ENCODE measurements at places on chromosomes 13 and 19.

DNA sequence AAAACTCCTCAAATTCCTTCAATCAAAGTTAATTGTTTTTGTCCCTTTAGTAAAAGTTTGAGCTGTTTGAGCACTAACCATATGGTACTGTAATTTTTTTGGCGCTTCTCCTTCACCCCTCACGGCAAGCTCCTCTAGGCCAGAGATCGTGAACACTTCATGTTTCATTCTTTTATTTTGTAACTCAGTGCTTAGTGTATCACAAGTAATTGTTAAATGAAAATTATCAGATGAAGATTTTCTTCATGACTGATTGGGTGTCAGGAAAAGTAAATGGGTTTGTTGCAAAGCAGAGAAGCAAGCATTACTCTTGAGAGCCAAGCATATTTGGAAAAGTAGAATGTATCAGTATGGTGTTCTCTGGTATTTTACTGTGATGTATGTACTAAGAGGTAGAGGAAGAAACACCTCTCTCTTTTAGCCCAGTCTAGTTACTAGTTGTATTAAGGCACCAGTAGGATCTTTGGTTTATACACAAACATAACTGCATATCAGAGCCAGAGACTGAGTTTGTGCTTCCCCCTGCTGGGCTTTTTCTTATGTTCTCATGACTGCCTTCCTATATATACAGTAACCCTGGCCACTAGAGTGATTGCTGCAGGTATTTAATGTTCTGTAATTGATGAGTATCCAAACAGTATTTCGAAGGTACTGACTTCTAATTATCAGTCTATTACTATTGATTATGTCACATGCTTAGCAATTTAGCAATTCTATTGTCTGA lies 202.3 kb upstream of the KLHL1 start:
- DNase-seq = no peak

- no peak for DNase-seq
Measured at GRCh38 chr13:20686167-20686566, 17.3 kb upstream of the IL17D start.

DNA sequence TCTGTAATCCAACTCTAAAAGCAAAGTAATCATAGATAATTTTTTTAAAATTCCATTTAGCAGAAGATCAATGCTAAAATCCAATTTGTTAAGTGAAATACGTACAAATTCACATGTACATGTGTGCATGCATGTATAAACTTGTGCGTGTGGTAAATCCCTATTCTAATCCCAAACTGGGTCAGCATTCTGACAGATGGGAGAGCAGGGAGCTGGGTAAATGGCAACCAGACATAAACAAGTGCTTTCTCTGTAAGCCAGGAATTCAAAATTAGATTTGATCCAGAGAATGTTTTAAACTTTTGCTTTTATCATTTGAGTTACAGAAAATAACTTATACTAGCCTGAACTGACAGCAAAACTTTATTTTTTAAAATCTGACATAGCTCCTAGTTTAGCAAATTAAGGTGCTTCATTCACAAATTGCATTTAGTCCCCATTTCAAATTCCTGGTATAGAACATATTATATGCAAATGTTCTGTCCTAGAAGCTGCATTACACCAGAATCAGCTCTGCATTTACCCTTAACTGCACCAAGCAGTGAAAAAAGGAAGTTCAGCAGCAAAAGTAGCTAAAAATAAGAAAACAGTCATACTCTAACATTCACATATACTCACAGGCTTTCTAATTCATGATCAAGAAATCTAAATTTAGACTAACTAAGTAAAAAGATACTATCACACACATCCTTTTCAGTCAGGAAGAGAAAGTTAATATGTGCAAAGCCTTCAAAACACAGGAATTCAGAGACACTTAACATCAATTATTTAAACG lies 32.6 kb downstream of the UBL3 start:
- no peak for DNase-seq

DNA sequence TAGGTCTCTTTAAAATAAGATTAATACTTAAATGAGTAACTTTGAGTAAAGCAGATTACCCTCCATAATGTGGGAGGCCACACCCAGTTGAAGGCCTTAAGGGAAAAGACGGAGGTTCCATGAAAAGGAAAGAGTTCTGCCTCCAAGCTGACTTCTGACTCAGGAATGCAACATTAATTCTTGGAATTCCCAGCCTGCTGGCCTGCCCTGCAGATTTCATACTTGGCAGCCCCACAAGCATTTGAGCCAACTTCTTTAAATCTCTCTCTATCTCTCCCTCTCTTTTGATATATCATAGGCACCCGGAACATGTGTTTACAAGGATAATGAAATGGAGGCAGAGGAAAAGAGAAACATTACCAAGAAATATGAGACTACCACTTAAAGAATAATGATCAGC lies 902.3 kb upstream of the MIR17HG start:
- no peak for DNase-seq

- no peak for DNase-seq
Measured at GRCh38 chr13:28494778-28495537, at the start of gene FLT1. TSS of gene FLT1 (minus strand) at chr13:28495128. CDS start at chr13:28494843, 285 bp downstream.

DNA sequence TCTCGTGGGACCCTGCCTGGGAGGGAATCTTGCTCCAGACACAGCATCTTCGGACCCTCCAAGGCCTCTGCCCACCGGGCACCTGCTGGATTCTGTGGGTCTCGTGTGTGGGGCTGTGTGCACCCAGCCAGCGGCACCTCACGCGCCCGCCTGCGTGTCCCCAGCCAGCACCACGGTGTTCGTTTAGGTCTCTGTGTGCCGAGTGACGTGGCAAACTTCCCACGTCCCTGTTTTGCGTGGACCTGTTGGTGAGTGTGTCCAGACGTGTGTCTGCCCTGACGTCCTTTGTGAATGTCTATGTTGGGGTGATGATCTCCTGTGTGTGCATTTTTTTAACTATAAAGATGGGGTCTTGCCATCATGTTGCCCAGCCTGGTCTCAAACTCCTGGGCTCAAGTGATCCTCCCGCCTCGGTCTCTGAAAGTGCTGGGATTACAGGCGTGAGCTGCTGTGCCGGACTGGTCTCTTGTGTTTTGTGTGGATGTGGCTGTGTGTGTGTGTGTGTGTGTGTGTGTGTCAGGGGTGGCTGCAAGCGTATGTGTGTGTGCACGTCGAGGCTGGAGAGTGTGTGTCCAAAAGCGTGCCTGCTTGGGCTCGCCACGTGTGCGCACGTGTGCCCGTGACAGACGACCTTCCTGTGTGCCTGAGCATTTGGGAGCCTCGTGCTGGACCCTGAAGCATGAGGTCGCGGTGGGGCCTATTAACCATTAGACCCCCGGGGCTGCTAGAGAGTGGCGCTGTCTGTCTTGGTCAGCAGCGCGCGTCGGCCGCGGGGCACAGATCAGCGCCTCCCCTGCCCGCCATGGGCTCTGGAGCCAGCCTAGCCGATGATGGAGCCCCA lies 15.7 kb downstream of the ARID3A start:
- no peak for DNase-seq

DNA sequence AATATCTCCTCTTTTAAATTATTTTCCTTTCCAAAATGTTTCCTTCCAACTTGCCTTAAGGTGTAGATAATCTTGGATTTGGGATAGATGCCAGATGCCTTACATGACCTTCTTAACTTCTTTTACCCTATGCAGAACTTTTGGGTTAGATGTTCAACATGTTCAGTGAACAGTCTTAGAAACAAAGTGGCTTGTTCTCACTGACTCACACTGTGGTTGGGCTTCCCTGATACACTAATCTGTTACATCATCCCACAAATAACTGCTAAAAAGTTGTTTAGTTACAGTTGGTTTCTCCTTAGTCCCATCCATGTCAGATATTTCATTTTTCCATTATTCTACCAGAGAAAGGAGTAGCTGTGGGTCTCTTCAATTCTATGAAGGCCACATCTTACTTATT lies 2638.2 kb downstream of the PCDH9 start:
- DNase-seq = no peak

DNA sequence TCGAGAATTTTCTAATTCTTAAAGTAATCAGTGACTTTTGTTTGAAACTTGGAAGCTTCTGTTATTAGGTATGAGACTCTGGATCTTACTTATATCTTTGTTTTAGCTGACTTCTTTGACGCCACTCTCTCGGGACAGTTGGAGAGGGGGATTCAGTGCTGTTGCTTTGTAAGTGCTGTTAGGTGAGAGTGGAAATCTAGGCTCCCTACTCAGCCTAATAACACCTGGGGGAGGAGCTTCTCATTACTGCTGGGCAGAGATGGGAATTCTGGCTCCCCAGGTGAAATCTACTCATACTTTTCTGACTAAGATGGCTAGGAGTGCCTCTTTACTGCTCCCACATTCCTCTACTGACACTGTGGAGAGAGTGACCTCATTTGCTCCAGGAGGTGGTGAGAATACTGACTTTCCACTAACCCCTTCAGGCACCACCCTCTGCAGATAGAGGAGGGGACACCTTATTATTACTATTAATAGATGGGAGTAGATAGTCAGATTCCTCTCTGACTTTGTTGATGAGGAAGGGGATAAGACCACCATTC lies 324.9 kb upstream of the SPRY2 start:
- DNase-seq = no peak

DNA sequence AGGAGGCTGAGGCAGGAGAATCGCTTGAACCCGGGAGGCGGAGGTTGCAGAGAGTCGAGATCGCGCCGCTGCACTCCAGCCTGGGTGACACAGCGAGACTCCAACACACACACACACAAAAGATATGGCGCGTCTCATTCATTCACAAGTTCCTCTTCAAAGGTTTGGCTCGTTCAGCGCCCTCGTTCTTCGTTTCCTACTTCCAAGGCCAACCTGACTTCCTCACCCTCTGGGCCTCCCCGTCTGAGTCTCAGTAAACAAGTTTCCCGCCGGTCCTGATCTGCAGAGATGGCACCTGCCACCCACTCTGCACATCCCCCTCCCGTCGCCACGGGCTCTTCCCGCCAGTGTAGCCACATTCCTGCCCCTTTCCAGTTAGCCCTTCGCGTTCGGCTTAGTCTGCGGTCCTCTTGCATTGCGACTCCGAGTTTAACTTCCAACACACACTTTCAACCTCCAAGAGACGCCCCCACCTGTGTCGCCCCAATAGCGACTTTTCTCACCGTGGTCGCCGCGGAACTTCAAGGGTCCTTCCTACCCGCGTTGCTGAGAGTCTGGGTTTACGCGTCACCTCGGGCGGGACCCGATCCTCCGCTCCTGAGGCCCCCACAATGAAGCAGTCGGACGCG lies 1.3 kb upstream of the BSG start:
- peak; percentile 20 for DNase-seq

- no peak for DNase-seq
Measured at GRCh38 chr19:33661336-33661735, 39.6 kb downstream of the CHST8 start.

GRCh38 chr19:47450478-47450877 lies 21.2 kb downstream of the SLC8A2 start:
- DNase-seq = no peak

DNA sequence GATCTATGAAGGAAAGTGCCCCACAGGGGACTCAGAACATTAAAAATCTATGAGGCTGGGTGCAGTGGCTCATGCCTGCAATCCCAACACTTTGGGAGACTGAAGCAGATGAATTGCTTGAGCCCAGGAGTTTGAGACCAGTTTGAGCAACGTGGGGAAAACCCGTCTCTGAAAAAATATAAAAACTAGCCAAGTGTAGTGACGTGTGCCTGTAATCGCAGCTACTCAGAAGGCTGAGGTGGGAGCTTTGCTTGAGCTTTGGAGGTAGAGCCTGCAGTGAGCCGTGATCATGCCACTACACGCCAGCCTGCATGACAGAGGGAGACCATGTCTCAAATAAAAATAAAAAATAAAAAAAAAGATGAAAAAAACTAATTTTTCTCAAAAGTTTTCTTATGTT lies 1070.6 kb downstream of the PCDH9 start:
- no peak for DNase-seq

- DNase-seq = no peak
Measured at GRCh38 chr13:113086991-113087922, 18.3 kb upstream of the F7 start.

DNA sequence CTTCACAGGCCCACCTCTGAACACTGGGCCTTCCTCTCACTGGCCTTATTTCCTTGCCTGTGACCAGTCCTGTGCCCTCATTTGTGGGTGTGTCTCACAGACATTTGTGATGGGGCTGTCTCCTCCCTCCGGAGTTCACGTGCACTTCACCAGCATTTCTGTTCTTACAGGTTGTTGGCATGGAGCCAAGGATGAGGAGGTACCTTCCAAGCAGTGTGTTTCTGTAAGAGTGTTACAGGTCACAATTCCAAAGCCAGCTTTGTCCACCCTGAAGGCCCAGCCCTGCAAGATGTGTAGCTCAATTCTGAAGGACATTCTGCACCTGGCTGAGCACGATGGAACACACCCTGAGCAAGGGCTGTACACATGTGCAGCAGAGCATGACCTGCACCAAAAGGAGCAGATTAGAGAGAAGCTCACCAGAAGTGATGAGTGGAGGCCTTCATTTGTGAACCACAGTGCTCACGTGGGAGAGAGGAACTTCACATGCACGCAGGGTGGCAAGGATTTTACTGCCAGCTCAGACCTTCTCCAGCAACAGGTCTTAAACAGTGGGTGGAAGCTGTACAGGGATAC lies 8.1 kb downstream of the ZNF749 start:
- no peak for DNase-seq

GRCh38 chr13:51807041-51807440 lies 3.1 kb upstream of the DHRS12 start:
- DNase-seq = no peak

DNA sequence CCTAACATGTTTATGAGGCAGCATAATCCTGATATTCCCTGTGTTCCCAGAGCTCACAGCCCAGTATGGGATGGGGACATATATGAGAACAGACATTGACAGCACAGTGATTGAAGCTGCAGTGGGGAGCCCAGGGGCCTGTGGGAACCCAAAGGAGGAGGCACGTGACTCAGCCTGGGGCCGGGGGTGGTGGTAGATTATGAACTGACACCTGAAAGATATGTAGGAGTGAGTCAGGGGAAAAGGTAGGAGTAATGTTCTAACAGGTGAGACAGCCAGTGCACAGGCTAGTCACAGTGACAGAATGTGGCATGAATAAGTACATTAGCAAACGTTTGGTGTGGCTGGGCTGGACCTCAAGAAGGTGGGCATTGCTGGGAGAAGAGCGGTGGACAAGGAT lies 29.0 kb downstream of the CKM start:
- no peak for DNase-seq

- DNase-seq = no peak
Measured at GRCh38 chr13:35808846-35809245, 322.3 kb downstream of the DCLK1 start.

GRCh38 chr19:10551698-10552301 lies 8.1 kb downstream of the ATG4D start:
- no peak for DNase-seq

- no peak for DNase-seq
Measured at GRCh38 chr19:17504030-17504429, 7.4 kb upstream of the PGLS start.

DNA sequence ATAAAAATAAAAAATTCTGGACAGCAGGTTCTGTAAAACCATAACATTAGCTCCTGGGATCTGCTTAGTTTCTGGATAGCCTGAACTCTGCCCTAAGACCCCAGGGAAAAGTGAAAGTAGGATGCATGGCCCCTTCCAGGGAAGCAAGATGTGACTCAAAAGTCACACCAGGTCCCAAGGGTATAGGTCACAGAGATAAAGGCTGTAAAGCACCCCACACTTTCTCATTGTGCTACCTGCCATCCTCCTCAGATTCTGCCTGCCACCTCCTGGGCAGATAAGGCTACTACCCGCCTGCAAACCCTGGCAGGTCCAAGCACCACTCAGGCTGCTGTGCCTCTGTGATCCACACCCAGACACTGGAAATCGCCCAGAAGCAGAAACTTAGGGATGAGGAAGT lies 20.6 kb downstream of the FFAR2 start:
- DNase-seq = peak; percentile 31

GRCh38 chr13:52070929-52071523 lies 46.5 kb downstream of the UTP14C start:
- no peak for DNase-seq
